Stimulated activated CD4-positive, alpha-beta T cell treated with anti-CD3 and anti-CD28 coated beads, Interleukin-1b, Interleukin-23, amount 100 ng/mL, for 1 hour (primary cell): ENCODE measurements at places on chromosomes 5 and 9.

DNA sequence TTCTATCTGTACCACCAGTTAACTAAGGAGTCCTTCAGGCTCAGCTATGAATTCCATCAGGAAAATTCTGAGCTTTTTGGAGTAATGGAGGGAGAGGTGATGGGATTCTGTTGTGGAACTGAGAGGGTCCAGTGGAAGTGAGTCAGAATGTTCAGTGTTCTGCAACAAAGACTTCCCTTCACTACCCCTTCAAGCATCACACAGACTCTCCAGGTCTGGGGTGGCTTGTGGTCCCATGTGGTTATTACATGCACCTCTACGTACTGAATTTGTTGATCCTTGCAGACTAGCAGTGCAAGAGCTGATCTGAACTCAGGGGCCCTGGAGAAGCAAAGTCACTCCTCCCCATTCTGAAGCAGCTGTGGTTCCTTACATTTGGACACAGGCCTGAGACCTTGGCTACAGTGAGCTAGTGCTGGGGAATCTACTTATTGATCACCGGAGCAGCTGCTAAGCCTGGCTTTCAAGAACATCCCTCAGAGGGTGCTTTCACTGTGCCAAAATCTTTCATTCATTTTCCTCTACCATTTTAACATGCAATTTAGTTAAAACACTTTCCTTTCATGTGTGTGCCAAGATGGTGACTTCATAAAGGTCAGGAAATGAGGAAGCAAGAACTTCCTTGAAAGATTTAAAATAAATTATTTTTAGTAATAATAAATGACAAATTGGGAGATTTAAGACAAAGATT, 75.0 kb upstream of the TNC start:
- DNase-seq: no peak

DNA sequence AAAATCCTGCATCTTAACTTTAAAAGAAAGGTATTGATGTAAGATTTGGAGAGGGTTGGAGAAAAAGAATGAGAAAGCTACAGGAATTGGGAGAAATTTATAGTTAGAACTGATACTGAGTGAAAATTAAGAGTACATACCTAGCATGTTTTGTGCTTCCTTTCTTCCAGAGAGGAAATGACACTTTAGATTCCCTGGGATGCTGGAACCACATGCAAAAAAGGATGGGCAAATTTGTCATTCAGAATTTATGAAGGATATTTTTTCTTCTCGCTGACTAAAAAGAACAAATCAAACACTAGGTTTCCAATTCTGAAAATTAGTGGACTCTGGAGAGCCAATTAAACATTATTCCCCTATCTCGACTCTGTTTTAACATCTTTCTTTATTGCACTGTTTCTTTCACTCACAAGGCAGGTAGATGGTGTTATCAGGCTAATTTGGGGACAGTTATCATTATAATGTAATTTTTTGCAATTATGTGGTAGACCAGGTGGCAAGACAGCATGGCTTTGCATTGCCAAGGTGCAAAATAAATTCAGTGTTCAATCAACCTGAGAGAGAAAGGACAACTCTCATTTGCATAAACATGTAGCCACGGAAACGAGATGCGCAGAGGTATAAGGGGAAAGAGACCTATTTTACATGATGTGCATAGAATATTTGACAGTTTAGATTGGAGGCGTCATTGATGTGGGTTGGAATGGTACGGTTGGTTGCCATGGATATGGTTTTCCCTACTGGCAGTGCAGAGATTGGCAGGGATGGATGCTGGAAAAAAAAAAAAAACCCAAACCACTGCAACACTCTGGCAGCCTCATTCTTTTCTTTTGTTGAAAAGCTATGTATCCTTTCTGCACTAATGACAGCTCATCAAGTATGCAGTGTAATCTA, 320.4 kb upstream of the CCNH start:
- DNase-seq: no peak

DNA sequence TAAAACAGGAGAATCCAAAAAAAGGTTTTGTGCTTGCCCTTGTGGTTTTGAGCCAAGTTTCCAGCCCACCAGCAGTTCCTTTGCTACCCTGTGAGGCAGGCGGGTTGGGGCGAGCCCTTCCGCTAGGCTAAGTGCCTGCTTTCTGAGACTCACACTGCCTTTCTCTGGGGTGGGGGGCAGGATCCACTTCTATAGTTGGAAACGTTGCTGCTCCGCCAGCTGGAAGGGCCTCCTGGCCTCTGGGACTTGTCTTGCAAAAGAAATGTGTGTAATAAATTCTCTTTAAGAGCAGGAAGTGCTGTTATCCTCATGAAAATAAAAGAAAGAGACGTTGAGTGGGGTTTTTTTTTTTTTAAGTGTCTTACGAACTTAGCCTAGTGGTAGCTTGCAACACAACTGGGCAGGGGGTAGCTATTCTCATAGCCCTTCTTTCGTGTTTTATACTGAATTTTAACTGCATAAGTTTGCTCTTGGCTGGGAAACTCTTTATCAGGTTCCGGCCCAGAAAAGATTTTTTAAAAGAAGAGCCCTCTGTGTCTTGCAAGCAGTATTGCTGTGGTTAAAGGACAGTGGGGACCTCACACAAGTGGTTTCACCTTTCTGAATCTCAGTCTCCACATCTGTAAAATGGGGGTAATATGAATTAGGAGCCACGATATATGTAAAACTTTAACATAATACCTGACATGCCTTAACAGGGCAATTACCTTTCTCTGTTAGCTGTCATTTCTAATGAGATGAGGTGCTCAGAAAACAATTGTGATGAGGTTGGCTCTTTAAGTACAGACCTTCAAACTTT, 19.8 kb downstream of the JADE2 start:
- DNase-seq: no peak

GRCh38 chr5:41338136-41338675, 124.9 kb upstream of the C6 start:
- no peak for DNase-seq

- DNase-seq: no peak
Measured at GRCh38 chr5:43044181-43044914, 4.2 kb upstream of the ANXA2R start.

DNA sequence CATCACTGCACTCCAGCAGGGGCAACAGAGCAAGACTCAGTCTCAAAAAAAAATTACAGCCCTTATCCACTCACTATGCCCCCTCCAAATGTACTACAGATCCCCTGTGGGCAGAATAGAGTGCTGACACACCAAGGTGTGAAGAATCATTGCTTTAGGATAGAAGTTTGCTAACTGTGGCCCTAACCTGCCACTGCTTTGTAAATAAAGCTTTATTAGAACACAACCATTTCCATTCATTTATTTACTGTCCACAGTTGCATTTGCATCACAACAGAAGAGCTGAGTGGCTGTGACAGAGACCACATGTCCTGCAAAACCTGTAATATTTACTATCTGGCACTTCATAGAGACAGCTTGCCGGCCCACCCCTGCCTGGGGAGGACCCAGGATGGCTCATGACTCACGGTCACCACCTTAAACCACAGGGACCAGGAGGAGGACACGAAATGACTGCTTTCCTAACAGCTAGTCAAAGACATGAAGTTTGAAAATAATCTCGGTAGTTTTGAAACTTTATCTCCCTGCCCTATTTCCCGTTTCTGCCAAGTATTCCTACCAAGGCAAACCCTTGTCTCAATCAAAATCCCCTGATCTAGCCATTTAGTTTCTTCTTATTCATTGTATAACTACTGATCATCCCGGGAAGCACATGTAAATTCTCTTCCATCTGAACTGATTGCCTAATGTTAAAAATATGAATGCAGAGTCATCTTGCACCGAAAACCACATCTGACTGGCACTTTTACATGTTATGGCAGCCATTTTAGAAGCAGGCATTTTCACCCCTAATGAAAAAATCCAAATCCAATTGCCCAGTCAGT, 206.1 kb downstream of the SLIT3 start:
- no peak for DNase-seq

- DNase-seq: no peak
Measured at GRCh38 chr5:89989776-89990175, 419.8 kb downstream of the CETN3 start.

DNA sequence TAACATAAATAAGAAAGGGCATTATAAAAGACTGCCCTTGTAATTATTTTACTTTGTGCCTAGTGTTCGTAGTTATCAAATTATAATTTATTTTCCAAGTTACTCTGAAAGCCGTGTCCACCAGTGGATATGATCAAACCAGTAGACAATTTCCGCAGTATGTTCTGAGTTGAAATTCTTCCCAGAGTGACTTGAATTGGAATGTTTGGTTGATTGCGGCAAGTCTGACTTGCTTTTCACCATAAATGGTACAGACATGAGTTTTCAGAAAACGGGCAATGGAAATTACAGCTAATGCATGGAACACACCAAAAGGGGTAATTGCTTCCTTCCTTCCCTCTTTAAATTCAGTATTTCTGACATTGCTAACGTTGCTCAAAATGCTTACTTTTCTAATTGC, 56.6 kb downstream of the CHSY3 start:
- no peak for DNase-seq

DNA sequence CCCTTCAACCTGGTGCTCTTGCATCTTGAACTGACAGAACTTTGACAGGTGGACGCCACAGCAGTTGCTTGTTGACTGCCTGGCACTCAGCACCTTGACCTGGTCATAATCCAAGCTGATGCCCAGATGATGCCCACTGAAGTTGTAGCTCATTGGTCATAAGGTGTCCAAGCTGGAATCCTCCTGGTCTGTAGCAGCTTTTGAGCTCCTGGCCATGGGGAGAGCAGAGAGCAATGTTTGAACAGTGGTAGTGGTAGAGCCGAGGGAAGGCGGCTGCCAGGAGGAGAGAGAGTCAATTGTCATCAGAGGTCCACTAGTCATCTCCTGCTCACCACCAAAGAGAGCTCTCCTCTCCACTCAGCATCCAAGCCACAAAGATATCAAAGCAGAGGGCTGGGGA, 23.3 kb downstream of the CSF2 start:
- DNase-seq: no peak

GRCh38 chr5:164244-164643, 27.1 kb upstream of the LRRC14B start:
- no peak for DNase-seq

DNA sequence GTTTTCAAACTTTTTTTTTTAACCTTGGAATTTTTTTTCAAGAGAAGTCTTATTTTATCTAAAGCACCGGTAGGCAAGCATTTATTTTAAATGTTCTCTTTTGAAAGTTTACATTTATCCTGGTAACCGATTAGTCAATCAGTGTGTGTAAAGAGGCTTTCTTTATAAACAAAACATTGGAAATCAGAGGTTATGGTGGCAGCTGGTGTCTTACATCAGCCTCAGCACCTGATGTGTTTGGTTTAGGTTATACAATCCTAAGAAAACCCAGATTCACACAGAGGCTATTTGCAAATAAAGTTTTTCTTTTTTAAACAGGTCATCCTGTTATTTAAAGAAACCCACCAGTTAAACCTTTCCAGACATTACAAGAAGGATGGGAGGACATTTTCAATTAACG, 173.3 kb upstream of the GDNF start:
- no peak for DNase-seq

- no peak for DNase-seq
Measured at GRCh38 chr9:90069085-90069484, 464.3 kb downstream of the GADD45G start.

DNA sequence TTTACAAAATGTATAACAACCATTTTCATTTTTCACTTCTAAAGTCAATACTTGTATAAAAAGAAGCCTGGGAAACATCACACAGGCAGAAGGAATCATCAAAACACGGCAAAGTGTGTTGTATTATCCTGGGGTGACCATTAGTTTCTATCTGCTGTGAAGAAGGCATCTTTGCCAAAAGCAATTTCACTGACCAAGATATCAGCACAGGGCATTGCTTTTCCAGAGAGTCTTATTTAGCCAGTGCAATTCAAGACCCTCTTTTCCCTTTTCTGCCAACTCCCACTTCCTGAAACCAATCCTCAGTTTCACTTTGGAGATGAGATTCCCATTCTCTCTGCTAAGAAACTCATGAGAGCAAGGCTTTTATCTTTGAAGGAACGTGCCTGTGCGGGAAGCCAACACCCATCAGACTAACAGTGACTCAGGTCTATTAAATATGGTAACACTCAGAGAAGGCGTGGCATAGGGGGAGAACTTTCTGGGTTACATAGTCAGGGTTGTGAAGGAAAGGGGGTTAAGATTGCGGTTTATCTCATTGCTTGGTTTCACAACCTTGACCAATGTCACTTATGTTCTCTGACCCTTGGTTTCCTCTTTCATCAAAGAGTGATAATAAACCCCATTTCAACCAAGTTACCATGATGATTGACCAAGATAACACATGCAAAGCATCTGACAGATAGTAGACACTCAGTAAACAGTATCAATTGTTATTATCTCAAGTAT, 666.9 kb upstream of the KLF4 start:
- no peak for DNase-seq

GRCh38 chr5:144944936-144945335, 774.3 kb downstream of the KCTD16 start:
- DNase-seq: no peak

DNA sequence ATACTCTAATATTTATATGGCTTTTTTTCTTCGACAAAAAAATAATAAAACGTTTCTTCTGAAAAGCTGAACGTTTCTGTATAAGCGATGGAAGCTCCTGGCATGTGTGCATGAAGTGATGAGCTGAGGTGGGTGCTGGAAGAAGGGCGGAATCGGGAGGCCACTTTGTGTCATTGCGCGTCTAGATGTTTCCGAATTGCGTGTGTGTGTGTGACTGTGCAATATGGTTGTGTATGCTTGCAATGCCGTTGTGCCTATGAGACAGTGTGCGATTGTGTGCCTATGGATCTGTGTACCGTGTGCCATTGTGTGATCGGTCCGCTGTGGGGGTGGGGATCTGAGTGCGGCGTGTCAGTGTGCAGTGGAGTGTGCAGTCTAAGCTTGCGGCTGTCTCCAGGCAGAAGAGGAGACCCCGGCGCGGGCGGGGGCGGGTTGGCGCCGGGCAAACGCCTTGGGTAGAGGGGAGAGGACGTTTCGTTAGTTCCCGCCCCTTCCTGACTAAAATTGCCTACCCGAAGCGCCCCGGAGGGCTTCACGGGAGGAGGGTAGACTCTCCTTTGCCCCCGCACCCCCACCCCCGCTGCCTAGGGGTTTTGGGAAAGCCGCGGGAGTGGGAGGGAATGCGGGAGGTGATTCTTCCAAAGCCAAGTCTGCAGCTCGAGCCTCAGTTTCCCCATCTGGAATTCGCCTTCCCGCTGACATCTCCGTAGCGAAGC, 24.2 kb downstream of the PCDHGC5 start:
- no peak for DNase-seq

- DNase-seq: no peak
Measured at GRCh38 chr9:71821405-71821804, 53.1 kb upstream of the CEMIP2 start.
